H9 (cell line): ENCODE measurements at places on chromosomes 2 and 18. TPM values are rescaled to one million over a fixed set of nuclear protein-coding genes. Genes with fewer than 3 reads are reported as not detected.

DNA sequence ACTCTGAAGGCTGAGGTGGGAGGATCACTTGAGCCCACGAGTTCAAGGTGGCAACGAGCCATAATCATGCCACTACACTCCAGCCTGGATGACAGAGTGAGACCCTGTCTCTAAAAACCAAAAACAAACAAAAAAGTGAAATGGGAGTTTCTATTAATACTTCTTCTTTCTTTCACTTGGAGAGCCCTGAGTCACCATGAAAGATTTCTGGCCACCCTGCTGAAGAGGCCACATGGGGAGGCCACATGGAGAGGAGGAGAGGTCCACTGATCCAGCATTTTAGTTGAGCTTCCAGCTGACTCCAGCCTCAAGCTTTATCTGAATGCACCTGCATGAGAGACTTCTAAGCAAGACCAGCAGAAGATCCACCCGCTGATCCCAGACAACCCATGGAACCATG lies 74.2 kb upstream of the LAPTM4A start:
- no peak for DNase-seq

- no peak for DNase-seq
Observed at GRCh38 chr18:51520676-51521180, 323.2 kb upstream of the MEX3C start.

- no peak for DNase-seq
Observed at GRCh38 chr2:127901339-127902056, 15.7 kb upstream of the AMMECR1L start.

TRIB2 gene
- total RNA-seq: 36.2 and 41.9 TPM in 2 replicates

- no peak for DNase-seq
Observed at GRCh38 chr2:138502255-138503086, 901 bp downstream of the SPOPL start.

DNA sequence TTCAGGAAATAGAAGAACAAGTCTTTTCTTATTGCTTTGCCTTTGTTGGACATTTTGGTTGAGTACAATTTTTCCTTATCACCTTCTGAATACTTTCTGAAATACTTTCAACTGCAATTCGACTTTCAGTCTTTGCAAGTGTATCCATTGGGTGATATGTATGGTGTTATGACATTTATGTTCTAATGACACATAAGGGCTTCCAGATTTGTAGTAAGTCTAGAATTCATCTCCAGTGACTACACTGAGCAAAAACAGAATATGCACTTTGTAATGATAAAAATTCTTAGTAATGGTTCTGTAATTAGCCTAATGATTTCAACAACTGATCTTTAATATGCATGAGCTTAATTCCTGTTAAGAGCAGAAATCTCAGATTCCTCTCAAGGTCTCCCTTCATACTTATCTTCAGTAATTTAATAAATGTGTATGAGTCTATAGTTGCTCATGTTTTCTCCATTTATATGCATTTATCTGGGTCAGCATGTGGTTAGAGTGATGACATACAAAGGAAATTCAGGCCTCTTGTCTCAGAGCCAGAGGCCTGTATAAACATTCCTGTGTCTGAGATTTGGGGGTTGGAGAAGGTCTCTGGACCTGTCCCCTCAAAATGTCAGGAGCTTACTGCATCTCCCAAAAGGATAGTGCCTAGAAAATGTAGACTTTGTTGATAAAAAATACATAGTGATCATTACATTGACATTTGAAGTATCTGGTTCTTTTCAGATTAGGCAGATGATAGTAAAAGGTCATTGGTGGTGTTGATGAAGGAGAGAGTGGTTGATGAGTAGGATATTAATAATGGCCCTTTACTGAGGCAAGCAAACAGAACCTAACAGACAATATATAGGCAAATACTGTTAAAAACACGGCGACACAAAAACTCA lies 114.9 kb downstream of the QPCT start:
- DNase-seq: no peak

HRH4 gene
- total RNA-seq: not detected in 2 replicates

DNA sequence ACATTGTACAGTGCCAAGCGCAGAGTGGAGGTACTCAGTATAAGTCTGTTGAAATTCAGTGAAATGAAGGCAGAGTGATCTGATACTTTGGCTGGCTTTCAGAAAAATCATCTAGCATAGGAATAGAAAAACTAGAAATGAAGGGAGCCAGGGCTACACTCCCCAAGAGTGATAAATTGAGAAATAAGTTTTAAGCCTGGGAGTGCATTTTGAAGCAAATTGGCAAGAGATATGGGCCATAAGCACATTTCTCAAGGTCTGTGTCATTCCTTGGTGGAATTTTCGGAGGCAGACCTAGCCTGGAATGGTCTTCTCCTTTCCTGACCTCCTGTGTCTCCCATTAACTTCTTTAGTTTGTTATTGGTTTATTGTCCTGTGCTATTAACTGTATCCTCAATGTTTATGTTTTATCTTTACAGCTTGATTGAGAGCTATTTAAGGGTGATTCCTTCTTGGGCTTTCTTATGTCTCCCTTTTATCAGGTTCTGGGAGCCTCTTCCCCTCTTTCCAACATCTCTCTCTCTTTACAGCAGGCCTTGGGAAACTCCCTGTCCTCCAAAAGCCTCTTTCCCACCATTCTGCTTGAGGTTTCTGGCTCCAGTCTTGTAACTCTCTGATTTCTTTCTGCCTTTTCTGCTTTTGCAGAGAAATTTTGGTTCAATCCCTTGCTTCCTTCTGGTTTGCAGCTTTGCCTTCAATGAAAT lies 649.5 kb downstream of the SLC4A3 start:
- DNase-seq: no peak

GRCh38 chr2:71749671-71750101 lies 296.3 kb downstream of the DYSF start:
- no peak for DNase-seq

- no peak for DNase-seq
Observed at GRCh38 chr2:196823750-196824522, 14.8 kb upstream of the C2orf66 start.

DNA sequence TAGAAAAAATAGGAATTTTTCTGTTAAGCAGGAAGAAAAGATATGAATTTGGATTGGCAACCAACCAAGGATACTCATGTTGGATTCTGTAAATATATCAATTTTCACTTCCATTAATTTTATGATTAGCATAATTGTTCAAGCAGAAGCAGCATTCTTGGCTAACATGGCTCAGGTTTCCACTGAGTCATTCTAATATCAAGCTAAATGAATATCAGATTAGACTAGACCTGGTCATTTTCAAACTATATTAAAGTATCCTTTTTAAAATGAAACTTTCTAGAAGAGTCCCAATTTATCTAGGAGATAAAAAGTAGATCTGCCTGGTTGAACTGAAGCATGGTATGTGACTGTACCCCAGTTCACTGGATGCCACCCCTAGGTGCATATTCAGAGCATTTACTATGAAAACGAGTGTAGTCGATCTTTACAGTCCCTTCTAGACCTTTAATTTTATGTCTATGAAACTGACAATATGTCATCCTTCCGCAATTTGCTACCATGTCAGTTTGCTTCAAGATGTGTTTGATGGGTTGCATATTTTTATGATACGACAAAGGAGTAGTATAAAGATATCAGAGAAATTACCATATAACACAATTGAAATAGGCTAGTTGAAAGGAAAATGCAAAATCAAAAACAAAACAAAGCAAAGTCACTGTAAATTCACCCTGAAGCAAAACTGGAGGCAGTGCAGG lies 704.9 kb downstream of the ERBB4 start:
- no peak for DNase-seq

DNA sequence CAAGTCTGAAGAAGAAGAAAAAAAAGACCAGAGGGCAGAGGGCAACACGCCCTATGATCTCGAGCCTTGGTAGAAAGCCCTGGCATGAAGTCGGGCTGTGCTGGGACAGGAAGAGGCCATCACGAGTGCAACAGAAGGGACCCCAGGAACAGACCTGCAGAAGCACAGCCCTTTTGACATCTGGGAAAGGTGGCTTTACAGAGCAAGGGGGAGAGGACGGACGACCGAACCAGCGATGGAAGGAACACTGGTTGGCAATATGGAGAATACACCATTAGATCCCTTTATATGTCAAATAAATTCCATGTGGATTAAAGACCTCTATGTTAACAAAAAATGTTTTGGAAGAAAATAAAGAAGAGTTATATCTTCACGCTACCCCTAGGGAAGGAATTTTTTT lies 10.7 kb downstream of the KIF1A start:
- DNase-seq: no peak

FEV gene
- not detected in 2 replicates for total RNA-seq

DNA sequence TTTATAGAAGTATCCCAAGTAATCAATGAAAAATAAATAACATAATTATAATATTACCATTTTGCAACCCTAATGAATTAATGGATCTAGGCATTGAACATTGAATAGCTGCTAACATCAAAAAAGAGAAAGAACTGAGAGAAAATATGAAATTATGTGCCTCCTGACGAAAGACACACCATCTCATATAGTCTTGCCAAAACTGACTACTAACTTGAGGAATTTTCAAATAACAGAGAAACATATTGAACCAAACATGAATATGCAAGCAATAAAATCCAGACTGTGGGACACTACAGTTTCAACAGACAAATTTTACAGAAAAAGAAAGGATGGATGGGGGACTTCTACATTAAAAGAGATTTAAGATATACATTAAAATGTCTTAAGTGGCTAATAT lies 165.7 kb downstream of the WDPCP start:
- DNase-seq: no peak

- no peak for DNase-seq
Observed at GRCh38 chr2:122194546-122194945, 439.1 kb downstream of the TSN start.

GRCh38 chr2:106358081-106358480 lies 110.1 kb downstream of the RGPD3 start:
- no peak for DNase-seq

DNA sequence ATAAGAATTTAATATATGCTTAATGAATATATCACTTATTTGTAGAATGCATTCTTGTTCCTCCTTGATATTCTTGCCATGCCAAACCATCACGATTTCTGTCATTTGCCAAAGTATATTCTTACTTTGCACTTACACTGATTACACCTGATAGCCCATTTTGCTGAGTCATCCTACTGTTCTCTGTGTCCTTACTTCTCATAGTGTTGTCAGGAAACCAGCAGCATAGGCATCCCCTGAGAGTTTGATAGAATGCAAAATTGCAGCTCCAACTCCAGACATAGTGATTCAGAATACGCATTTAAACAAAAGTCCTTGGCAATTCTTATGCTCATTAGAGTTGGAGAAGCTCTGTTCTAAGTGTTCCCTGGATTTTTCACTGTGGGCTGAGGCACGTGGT lies 687.1 kb downstream of the DPP10 start:
- DNase-seq: no peak
